ENCODE measurements at places on chromosomes 5 and 9.

GRCh38 chr5:66498791-66499207 is 97.4 kb upstream of the MAST4 start:
- DNase-seq = no peak

- DNase-seq = no peak
These were observed 15.2 kb downstream of the SRFBP1 start for GRCh38 chr5:121976979-121977378.

GRCh38 chr5:99320436-99320835 is 391.6 kb upstream of the CHD1 start:
- DNase-seq = no peak

DNA sequence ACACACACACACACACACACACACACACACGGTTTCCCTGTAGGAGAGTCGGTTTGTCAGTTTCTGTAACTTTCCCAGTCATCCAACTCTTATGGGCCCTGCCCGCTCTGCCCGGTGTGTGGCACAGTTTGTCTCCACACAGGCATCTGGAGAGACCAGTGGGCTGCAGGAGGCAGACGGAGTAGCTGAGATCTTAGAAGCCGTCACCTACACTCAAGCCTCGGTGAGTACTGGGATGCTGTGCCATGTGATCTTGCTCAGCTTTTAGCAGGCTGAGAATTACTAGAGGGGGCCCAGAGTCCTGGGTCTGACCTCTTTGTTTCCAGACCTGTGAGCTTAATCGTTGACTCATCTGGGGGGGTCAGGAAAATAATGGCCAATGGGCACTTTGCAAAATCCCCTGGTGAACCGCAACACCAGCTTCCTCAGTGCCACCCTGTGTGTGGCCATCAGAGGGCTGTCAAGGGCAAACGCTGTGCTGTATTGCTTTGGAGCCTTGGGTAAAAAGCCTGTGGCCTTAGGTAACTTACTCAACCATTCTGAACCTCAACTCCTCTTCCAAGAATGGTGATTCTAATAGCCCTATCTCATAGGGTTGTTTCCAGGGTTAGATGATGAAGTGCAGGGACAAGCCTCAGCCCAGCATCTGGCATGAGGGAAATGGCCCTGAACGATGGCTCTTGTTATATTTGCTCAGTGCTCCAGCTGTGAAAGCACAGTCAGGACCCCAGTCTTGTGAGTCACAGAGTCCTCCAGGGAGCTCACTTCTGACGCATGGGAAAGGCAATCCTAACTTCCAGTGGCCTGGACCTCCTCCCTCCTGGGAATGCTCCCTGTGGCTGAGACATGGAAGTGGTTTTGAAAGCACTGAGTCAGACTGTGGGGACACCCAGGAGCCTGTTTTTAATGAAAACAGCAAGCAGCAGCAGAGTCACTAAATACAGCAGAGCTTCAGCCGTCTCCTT is 45.6 kb downstream of the COL15A1 start:
- no peak for DNase-seq

- no peak for DNase-seq
These were observed 251.9 kb downstream of the NFIB start for GRCh38 chr9:14061936-14062585.

- no peak for DNase-seq
These were observed 91.1 kb downstream of the BARX1 start for GRCh38 chr9:93864032-93864431.

DNA sequence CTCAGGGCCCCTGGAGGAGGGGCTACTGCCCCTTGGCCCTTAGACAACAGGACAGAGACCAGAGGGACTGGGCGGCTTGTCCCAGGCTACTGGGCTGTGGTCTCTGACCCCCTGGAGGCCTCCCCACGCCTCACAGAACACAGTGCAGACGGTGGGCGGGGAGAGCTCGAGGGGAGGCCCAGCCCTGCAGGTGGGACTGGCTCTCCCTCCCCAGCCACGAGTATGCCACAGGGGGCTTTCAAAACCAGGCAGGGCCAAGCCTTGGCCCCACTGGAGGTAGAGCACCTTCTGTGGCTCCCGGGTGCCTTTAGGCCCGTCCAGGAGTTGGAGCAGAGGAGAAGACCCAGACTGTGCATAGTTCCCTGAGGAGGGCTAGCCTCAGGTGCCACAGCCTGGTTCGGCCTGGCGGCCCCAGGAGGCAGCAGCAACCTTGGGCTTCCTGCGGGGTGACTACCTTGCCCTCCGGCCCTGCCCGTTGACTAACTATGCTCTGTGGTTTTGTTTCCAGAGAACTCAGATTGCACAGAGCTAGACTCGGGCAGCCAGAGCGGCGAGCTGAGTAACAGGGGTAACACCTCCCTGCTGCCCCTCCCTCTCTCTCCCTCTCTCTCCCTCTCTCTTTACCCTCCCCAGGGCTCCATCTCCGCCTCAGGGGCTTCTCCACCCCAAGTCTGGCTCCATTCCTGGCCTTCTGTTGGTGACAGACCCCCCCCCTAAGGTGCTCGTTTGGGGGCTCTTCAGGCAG is 15.5 kb downstream of the CARD19 start:
- no peak for DNase-seq

GRCh38 chr5:175867587-175868347 is 3.6 kb upstream of the CPLX2 start:
- DNase-seq = no peak

DNA sequence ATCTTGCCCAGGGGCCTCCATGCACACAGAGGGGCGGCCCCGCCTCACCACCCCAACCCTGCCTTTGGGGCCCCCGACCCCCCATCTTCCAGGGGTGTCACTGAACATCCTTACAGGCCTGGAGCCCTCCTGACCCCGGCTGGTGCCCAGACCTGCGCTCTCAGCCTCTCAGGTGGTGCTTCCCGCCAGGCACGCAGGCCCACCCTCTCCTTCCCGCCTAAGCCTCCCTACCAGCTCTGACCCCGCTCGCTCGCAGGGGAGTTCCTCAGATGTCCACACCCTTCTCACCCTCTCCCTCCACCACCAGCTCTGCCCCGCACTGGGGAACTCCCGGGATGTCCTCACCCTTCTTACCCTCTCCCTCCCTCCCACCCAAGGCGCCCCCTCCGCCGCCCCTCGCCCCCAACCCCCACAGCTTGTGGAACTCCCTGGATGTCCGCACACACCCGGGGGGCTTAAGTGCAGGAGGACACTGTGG is 12.3 kb upstream of the QRFP start:
- DNase-seq = no peak

- no peak for DNase-seq
These were observed 258.4 kb downstream of the ZSWIM6 start for GRCh38 chr5:61590473-61590872.

- no peak for DNase-seq
These were observed 29.8 kb downstream of the ADAM19 start for GRCh38 chr5:157545610-157546310.

DNA sequence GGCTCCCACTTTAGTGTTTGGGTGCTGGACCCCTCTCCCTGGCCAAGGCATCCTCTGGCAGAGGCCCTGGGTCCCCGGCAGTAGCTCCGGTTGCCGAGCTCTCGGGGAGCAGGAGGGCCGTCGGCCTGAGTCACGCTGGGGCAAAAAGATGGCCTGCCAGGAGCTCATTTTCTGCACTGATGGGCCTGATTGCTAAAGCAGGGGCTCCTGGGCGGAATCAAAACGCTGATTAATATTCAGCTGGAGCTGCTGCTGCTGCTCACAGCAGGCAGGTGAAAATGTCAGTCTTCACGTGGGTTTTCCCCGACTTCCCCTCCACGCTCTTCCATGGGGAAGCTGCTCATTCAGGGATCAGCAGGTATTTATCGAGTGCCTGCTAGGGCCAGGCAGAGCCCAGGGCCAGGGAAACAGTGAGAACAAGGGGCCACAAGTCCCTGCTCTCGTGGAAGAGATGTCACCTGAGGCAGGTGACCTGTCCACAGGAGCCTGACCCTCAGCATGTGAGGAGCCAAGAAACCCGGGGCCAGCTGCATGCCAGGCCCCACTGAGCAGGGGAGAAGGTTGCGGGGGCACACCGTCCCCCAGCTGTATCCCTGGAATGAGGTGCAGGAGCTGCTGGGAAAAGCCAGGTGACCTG is 22.1 kb downstream of the LAMC3 start:
- no peak for DNase-seq

DNA sequence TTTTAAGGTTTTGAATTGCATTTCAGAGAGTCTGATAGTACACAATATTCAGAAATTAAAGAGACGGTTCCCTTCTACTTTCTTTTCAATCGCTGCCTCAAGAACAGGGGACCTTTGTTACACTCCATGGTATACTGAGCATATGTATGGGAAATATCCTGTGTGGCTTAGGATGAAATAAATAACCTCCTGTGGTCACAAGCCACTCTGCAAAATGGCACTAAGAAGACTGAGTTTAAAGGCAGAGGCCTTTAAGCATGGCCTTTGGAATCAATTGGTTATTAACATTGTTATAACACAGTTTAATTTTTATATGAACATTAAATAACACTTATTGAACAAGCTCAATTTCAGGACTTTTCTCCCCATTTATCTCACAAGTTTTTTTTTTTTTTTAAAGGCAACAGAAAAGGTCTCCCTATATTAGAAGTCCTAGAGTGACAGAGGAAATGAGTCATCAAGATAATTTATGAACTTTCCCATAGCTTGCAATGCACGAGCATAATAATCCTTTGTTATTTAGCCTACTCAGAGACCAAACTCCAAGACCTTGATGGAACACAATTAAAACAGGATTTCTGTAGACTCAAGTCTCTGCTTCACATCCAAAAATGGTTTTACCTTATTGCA is 341.9 kb downstream of the TMEM167A start:
- no peak for DNase-seq

DNA sequence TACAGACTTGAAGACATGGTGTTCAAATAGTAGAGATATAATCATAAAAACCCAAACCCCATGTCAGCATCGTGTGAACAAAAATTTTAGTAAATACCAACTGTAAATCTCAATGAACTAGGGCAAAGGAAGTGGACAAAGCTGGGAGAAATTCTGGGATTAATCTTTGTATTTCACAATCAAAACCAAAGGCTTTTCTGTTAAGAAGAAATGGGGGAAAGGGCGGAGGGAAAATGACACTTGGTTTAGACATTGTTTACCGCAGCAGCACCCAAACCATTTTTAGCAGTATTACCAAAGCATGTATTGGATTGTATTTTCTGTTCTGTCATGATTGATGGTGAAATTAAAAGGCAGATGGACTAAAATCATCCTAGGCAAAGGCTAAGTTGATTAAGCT is 134.2 kb upstream of the PRSS3 start:
- no peak for DNase-seq

- no peak for DNase-seq
These were observed 138.3 kb downstream of the RFK start for GRCh38 chr9:76255781-76256455.

- no peak for DNase-seq
These were observed 35.4 kb downstream of the ELAVL2 start for GRCh38 chr9:23790351-23791260.
